ENCODE measurements at places on chromosomes 13 and 19. TPM values are rescaled to one million over a fixed set of nuclear protein-coding genes. Genes with fewer than 3 reads are reported as not detected.

ZNF850 gene
- total RNA-seq, result 2.2 TPM

DNA sequence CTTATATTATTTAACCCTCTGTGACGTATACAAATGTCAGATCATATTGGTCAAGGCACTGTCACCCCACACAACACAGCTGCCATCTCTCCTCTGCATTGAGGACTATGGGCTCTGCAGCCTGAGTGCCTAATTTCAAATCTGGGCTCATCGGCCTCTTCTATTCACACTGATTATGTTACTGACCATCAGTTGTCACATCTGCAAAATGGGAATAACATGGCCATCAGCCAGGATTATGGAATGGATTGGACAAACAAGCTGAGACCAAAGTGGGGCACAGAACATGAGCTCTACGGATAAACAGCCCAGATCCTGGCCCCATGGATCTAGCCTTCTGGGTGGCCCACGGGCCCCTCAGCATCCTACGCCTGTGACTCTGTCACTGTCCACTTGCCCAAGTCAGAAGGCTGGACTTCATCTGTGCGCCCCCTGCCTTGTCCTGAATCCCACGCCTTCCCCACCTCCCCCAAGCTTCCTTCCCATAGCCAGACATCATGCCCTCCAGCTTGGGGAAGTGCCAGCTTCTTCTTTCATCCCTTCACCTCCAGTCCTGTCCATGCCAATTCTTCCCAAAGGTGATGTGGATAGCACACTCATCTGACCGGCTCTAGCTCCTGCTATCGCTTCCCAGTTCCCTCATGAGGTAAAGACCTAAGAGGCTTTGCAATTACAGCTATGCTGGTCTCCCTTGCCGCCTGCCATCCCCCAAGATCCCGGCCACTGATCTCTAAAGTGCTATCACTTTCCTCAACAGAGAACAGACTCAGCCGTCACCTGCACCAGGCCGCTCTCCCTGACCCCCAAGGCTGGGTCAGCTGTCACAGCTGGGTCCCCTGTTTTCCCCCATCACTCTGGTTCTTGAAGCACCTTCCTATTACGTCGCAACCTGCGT is 872 bp downstream of the FARSA start:
- DNase-seq, result no peak

- DNase-seq, result no peak
Observed at GRCh38 chr13:24943136-24943535, 152.8 kb upstream of the PABPC3 start.

TNNI3 gene
- total RNA-seq, result 0.40 TPM

GRCh38 chr13:25906191-25906661 is 145.6 kb downstream of the SHISA2 start:
- no peak for DNase-seq

DNA sequence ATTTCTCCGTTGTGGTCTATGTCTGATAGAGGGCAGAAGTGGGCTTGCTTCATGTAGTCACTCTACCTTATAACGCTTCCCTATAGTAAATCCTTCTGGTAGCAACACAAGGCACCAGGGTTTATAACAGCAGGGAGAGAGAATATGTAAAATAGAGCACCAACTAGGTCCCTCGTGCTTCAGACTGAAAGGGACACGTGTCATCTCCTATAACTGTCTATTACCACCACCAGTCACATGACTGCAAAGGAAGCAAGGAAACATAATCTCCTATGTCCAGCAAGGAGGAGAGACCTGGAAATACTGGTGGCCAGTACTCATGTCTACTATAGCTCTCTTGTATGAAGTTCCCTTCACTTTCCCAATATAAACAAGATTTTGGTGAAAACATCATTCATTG is 79.2 kb downstream of the SLAIN1 start:
- DNase-seq, result no peak

CYSLTR2 gene
- not detected for total RNA-seq

GRCh38 chr13:103143432-103143831 is 77.2 kb upstream of the SLC10A2 start:
- no peak for DNase-seq

DNA sequence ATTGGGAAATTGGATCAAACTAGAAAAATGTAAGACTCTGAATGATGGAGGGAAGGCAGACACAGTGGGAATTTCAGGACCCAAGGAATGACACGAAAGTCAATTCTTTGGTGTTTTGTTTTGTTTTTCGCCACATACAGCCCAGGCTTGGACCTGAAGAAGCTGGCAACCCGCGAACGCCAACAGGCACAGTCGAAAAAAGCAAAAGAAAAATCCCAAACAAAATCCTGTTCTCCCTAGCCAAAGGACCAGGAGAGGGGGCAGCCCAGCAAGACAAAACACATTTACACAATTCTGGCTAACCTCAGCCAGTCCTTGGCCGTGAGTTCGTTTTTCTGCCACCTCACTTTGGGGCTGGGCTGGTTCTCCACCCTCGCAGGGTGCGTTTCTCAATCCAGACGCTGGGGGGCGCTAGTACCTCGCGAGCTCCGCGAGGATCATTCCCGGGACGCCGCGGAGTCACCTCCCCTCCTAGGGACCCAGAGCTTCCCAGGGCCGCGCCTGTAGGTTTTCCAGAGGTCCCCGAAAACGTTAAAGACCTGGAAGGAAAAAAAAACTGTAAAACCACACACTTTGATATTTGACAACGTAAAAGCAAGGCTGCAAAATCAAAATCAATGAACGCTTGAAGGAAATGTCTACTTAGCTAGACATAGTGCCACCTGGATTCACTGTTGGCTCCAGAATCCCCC is 34.9 kb upstream of the TPM4 start:
- no peak for DNase-seq

GRCh38 chr19:48391100-48392005 is at the start of gene KDELR1:
TSS of gene KDELR1 (minus strand) at chr19:48391551. CDS start at chr19:48391358, 193 bp downstream.
- DNase-seq, result no peak

ZNF607 gene
- 5.7 TPM for total RNA-seq

GRCh38 chr13:27619093-27619727 is 1.1 kb downstream of the LNX2 start:
- no peak for DNase-seq

GRCh38 chr13:40438022-40438680 is 228.3 kb downstream of the FOXO1 start:
- DNase-seq, result no peak

POSTN gene
- 0.52 TPM for total RNA-seq

DNA sequence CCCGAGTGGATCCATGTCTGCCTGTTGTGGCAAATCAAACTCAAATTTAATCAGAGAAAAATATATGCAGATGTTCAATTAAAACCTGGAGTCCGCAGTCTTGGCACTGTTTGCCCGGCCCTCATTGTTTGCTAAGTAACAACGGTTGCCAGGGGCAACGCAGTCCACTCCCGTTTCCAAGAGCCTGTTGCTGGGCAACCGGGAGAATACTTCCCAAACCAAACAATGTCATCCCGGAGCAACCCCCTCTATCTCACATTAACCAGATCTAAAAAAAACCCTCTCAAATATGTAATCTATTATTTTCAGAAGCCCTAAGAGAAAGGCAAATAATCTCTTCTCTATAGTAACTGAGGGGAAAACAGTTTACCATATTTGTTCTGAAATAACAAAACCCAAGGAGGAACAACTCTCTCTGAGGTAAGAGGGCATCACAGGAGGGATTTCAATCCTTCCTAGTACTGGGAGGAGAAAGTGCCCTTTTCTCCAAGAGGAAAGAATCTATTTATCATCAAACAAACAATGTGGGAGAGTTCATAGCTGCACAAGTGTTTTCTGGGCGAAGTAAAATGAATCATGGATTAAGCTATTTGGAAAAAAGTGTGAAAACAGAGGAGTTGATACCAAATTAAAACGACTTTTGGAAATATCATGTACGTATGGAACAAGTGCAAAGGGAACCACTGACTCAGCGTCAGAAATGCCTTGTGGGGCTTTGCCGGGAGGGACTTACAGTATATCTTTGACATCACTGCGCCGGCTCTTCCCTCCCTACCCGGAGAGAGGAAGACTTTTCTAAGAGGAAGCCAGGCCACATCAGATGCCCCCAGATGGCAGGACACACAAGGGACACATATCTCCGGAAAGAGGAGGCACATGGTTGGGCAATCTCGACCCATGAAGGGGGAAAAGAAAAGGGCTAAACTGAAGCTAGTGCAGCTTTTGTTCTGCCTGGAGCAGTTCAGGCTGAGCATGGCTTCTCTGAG is 43.3 kb downstream of the RFX2 start:
- DNase-seq, result peak; percentile 96

DNA sequence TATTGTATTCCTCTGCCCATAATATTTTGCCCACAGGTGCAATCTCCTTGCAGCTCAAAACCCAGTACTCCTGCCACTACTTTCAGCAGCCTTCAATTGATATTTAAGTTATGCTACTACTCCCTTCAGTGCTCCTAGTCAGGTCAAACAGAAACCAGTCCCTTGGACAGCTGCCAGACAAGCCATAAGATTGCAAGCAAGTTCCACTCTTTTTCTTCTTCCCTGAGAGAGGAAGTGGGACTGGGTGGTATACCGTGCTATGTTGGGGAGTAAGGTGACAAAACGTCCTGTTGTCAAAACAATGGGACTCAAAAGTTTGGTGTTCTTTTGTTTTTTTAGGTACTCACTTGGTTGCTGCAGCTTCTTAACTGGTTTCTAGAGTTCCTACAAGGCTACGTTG is 63.1 kb upstream of the FRY start:
- DNase-seq, result no peak

DNA sequence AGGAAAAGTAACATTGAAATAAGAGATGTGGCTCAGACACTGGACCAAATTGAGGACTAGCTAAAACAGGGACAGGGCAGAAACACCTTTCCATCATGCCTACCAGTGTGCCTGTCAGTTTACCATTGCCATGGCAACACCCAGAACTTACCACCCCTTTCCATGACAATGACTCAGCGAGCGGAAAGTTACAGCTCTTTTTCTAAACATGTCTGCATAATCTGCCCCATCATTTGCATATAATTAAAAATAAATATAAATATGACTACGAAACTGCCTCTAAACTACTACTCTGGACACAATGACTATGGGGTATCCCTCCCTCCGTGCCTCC is 96.0 kb downstream of the UBL3 start:
- no peak for DNase-seq

DNA sequence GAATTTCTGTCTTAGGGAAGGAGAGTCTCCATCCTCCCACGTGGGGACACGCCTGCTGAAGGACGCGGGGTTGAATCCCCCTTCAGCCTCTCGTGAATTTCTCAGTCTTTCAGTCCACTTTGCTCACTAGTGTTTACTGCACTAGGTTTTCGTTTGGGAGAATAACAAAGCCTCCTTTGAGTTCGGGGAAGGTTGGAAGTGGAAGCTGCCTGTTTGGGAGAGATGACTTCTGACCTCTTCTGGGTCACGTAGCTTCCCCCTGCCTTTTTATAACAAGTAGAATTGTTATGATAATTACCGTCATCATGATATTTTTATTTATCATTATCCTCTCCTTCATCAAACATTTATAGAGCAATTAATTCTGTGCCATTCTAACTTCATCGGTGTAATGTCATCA is 60.7 kb downstream of the ATP11A start:
- no peak for DNase-seq

DNA sequence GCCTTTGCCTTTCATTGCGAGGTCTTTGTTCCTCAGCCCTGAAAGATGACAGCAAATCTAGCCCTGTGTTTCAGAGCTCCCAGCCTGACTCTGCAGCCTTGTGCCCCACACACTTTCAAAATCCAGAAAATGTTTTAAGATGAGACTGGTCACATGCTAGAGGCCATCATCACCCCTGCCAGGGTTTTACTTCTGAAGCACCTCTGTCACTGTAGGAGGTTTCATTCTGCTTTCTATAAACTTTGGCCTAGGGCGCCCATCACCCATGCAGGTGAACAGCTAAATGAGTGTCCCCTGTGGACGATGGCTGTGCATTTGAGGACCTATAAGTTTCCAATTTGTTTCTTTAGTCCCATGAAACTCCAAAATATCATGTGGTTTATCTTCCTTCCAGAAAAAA is 574.2 kb downstream of the MYO16 start:
- no peak for DNase-seq

NOVA2 gene
- not detected for total RNA-seq

GRCh38 chr19:49857061-49857837 is 6.3 kb downstream of the PTOV1 start:
- DNase-seq, result no peak

DNA sequence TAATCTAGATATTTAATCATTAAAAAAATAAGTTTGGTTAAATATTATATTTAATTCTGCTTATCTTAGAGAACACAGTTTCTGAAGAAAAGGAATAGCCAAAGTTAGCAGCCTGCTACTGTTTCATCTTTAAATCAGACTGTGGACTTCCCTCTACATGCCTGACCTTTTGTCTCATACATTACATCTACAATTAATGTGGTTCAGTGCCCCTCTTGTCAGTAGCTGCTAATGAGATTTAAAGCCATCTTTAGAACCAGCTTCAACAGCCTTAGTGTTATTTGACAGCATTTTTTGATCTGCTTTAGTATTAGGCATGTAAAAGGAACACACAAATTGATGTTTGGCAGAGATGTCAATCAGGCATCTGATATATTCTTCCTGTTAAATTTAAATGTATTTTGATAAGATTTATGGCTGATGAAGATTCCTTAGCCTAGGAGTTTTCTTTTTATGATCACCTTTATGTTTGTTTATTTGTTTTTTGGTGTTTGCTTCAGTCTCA is 1925.8 kb upstream of the PRR20A start:
- DNase-seq, result no peak

LILRB2 gene
- total RNA-seq, result not detected

KANK3 gene
- total RNA-seq, result 0.29 TPM
